Stimulated activated CD8-positive, alpha-beta memory T cell treated with anti-CD3 and anti-CD28 coated beads, Interleukin-7, amount 100 ng/mL, for 4 hours (primary cell): ENCODE measurements at places on chromosomes 2 and 18.

DNA sequence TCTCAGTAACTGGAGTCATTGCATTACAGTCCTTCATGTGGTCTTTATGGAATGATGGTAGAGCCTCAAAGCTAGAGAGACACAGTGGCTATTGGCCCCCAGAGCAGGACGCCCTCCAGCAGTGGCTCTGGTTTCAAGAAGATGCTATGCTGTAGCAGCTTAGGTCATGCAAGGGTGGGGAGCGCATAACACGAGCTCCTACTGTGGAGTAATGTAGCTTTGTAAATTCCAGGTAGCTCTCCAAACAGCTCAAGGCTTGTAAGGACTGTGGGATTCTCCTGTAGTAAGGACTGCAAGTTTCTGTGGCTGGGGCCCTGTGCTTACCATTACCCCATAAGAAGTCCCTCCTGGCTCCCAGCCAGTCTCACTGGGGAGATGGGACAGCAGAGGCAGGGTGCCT is 15.6 kb downstream of the APLF start:
- no peak for DNase-seq

GRCh38 chr18:30113454-30113853 is 929.1 kb downstream of the DSC3 start:
- DNase-seq, result no peak

GRCh38 chr2:239767021-239767905 is 257.9 kb downstream of the NDUFA10 start:
- DNase-seq, result no peak

- no peak for DNase-seq
These were observed 42.1 kb upstream of the RFX8 start for GRCh38 chr2:101516823-101517690.

DNA sequence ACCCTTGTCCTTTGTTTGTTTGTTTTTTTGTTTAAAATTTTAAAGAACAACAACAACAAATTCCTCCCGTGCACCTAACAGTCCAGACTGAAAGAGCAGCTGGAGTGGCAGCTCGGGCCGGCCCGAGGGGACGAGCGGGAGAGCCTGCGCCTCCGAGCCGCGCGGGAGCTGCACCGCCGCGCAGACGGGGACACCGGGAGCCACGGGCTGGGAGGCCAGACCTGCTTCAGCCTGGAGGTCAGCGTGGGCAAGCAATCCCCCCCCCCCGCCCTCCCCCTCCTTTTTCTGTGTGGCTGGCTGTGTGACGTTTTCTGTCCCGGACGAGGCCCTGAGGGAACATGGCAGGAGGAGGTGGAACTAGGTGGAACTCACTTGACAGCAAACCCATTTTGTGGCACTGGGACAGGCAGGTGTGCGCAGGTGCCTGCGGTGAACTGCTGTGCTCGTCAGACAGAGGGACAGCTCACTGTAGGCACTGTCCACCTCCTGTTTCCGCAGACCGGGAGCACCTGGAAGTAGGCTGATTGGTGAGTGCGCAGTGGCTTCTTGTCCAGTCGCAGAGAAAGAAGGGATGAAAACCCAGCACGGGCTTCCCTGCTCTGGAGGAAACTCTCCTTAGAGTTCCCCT is 80.6 kb downstream of the MTCL1 start:
- DNase-seq, result no peak

DNA sequence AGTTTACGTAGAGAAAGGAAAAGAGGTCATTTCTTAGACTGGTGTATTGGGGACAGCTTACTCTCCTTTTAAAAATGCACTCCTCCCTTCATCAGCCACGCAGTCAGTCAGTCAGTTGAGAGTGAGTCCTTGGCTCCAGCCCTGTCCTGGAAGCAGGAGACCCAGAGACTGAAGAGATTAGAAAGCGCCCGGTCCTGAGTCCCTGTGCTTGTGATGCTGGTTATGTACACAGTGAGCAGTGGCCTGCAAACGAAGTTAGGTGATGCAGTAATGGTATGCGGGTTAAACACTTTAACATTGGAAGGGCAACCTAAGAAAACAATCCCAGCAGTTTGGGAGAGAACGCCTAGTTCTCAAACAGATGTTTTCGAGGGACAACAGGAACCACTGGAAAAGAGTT is 6.3 kb upstream of the ASB1 start:
- no peak for DNase-seq

GRCh38 chr2:233100192-233100998 is 40.3 kb downstream of the INPP5D start:
- DNase-seq, result peak; percentile 68

DNA sequence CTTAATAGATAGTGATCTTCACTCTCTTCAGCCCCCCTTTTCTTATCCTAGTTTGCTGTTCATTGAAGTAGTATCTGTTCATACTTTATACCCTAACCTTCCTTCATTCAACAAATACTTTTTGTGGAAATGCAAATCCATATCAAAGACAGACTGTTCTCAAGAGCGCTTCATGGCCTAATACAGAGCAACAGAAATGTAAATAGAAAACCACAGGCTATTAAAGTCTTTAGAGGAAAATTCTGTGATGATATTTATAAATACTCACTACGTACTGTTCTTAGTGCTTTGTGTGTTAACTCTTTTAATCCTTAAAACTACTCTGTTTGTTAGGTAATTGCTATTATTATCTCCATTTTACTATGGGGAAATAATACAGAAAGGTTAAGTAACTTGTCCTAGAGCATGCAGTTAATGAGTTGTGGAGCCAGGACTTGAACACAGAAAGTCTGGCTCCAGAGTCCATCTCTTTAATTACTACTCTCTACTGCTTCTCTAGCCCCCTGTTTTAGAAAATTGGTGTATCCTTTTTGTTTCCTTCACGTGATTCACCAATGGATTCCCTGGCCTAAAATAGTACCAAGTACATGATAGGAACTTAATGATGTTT is 2.9 kb downstream of the MDH1 start:
- no peak for DNase-seq

- no peak for DNase-seq
These were observed 116.8 kb upstream of the SPRED2 start for GRCh38 chr2:65549257-65549627.

DNA sequence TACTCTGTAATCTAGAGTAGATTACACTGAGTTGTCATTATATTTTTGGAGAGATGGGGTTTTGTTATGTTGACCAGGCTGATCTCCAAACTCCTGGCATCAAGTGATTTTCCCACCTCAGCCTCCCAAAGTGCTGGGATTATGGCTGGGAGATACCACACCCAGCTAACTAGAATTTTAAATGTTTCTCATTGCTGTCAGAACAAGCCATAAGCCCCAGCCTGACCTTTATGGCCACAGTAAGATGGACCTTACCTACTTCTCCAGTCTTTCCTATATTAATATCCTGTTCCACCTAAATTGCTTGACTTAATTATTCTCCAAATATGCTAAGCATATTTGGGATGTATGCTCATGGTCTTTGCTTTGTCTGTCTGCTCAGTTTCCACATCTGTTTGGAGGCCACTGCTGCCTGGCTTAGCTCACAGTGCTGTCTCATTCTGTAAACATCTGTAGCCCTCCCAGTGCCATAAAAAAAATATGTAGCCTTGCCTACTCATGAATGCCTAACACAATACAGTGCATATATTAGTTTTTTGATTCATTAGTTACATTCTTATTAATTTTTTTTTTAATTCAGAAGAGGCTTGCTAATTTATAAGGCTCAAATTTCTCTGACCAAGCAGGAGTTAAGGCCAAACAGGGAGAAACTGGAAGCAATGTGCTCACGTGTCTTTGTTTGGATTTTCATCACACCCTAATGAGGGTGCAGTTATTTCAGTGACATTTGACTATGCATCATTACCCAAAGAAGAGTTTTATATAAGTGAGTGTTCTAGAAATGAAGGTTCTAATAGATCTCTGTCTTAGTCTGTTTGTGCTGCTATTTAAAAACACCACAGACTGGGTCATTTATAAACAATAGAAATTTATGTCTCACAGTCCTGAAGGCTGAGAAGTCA is 45.3 kb upstream of the PSME4 start:
- no peak for DNase-seq

- DNase-seq, result no peak
These were observed 80.4 kb upstream of the RPL31 start for GRCh38 chr2:100921685-100922161.

DNA sequence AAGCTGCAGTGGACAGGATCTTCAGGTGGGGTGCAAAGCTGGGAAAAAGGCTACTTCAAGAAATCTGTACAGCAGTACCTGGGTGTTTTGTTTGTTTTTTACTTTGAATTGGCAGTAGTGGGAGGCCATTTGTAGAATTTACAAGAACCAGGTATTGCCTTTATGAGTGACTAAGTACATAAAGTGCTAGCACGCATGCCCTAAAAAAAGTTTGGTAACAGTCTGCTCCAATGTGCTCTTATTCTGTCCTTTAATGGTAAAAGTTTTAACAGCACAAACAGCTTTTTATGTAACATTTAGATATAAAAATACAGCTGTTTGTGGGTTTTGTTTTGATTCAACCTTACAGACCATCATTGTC is 17.2 kb downstream of the REV1 start:
- DNase-seq, result no peak

DNA sequence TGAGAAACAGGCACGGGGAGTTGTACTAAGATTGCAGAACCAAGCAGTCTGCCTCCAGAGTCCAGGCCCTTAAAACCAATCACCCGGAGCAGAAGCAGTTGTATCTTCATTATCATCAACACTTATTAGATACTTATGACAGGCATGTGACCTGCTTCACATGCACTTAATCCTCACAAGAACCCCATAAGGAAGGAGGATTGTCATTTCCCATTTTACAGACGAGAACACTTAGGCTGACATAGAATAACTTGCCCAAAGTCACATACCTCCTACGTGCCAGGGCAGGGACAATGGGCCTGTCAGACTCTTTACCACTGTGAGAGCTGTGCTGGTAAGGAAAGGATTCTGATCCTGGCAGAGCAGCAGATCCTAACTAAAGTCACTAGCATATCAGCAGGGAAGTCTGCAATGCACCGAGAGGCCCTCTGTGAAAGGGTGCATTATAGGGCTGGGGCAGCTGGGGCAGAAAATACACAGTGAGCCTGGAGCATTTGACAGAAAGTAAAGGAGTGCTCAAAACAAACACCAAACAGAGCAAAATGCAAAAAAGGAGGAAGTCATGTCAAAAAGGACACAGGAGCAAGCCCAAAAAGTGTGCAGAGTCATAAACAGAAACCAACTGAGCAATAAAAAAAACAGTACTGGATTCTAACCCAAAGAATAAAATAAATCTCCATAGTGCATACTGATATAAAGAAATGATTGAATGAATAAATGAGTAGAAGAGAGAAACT is 55.9 kb upstream of the SP3 start:
- DNase-seq, result no peak

DNA sequence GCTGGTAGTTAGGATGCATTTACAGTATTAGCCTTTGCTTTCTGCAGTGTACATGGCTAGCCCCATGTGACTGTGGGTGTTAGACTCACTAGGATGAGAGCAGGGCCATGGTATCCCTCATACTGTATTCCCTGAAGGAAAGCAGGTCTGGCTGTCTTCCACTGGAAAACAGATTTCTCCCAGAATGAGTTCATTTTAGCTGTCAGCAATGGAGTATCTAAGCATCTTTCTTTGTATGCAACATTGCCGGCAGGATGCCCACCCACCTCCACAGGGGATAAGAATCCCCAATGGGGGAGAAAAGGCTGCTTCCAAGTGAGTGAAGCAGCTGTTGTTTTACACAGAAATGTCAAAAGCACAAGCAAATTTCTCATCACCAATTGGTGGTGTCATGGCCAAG is 142.7 kb upstream of the KLHL14 start:
- DNase-seq, result no peak

DNA sequence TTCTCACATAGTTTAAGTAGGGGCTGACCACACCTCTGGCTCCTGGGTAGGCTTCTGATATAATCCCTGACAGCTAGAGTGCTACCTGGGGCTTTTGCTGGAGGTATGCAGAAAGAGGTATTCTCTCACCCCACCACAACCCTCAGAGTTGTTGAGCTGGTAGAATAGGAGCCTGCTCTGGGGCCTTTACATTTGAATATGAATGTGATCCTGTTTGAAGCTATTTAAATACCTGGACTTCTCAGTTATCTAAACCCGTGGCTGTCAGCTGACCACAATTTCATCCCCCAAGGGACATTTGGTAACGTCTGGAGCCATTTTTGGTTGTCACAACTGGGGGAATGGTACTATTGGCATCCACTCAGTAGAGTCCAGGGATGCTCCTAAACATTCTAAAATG is 669.1 kb downstream of the SATB2 start:
- no peak for DNase-seq

- no peak for DNase-seq
These were observed 19.2 kb upstream of the ASB1 start for GRCh38 chr2:238407566-238407965.

GRCh38 chr2:102235491-102235890 is 48.7 kb downstream of the IL1RL2 start:
- no peak for DNase-seq

GRCh38 chr2:33168922-33169321 is 222.2 kb downstream of the LTBP1 start:
- no peak for DNase-seq
